Brain pericyte (primary cell): ENCODE measurements at places on chromosomes 3 and 15.

GRCh38 chr15:73608941-73609340 lies 24.2 kb downstream of the NPTN start:
- DNase-seq: no peak

DNA sequence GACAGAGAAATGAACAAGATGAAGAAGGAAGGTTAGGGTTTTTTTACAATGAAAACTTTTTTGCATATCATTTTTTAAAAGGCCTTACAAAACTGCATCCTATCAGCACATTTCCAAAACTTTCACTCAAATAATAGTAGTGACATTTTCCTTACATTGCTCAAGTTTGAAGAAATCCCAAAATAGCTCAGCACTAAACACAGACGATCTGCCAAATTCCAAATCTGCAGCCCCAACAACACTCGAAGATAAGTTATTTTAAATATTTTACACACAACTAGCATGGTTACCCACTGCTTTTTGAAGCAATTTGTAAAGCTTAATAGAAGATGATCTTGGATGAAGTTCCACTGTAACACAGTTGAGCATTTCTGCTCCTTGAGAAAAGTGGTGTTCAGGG lies 535.6 kb upstream of the ALCAM start:
- DNase-seq: no peak

DNA sequence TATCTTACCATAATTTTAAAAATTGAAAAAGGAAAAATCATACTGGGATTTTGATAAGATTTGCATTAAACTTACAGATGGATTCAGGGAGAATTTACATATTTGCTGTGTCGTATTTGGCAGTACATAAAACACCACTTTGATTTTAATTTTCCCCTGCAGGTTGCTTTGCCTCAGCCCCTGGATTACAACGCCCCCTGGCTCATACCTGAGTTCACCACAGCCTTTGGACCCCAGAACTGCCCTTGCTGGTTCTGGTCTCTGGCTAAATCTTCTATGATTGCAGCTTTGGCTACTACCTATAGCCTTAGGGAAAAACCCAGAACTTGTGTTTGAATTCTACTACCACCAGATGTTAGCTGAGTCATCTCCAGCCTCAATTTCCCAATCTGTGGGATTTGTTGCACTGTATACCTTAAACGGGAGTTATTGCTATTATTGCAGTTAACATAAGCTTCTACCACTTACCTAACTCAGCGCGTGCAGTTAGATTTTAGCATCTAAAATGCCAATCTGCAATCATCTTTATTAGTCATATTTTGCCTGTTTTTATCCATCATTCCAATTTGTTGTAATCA lies 315.7 kb upstream of the GADL1 start:
- DNase-seq: no peak

- no peak for DNase-seq
Measured at GRCh38 chr3:134430950-134431445, 54.8 kb downstream of the ANAPC13 start.

GRCh38 chr3:109109574-109109973 lies 8.4 kb downstream of the MORC1 start:
- DNase-seq: no peak

GRCh38 chr3:100002599-100003350 lies 111.5 kb downstream of the FILIP1L start:
- DNase-seq: no peak

- no peak for DNase-seq
Measured at GRCh38 chr3:64417816-64418215, 192.6 kb upstream of the PRICKLE2 start.

- DNase-seq: no peak
Measured at GRCh38 chr3:28103861-28104260, 137.6 kb upstream of the CMC1 start.

GRCh38 chr3:166478356-166478755 lies 641.1 kb upstream of the BCHE start:
- DNase-seq: no peak

DNA sequence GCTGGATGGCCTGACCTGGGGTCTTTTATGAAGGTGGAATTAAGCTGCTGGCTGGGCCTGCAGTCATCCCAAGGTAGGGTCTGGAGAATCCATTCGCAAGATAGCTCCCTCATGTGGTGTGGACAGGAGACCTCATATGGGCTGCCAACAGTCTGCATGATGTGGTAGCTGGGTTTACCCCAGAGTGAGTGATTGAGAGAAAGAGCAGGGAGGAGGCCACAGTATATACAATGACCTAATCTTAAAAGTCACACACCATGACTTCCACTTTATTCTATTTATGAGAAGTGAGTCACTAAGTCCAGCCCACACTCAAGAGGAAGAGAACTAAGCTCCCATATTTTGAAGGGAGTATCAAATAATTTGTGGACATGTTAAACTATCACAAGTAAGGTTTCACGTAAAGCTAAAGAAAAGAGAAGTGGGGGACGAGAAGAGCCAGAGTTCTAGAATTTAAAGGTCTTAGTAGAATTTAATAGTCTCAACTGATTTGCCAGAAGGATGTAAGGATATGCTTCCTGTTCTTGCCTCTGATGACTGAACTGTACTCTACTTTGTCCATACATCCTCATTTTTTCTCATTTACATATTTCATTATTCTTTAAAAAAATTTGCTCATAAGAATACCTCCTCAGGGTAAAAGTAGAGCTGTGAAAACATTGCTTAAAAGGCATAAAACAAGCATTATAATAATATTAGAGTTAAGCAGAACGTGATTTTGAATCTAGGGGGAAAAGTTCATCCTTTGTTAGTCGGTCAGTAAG lies 184.4 kb downstream of the PEX5L start:
- no peak for DNase-seq

DNA sequence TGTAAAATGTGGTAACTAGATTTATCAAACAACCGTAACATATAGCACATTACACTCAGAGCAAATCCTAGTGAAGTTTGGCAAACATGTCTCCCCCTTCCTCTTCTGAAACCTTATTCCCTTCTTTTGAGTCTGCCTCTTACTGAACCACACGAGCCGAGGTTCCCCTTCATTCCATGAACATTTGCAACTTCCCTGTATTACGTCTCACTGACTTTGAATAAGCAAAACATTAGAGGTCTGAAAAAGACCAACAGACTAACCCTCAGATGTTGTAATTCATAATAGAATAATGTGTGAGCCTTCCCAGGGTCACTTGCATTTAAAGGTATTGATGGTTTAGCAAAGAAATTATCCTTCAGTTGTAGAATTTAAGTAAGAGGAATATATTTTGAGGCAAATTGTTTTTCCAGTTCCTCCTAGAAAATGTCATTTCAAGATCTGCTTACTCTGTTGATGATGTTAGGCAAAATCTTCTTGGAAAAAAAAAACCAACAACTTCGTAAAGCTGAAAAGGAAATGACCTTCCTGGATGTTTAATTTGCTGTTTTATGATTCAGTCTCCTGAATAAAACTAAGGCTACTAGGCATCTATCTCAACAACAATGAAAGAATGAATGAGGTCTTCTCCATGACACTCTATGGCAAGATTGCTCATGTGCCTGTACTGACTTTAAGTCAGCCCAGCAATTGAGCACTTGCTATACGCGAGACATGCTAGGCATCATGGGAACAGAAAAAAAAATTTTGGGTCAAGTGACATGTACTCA lies 296.9 kb upstream of the NECTIN3 start:
- no peak for DNase-seq

GRCh38 chr3:111143-112069 lies 85.2 kb upstream of the CHL1 start:
- no peak for DNase-seq

GRCh38 chr3:113914646-113915045 lies 33.2 kb upstream of the ZDHHC23 start:
- no peak for DNase-seq

GRCh38 chr3:69292959-69293574 lies 92.8 kb downstream of the FRMD4B start:
- DNase-seq: no peak

GRCh38 chr3:58948018-58948417 lies 101.8 kb downstream of the CFAP20DC start:
- DNase-seq: no peak
